Stimulated activated CD4-positive, alpha-beta T cell treated with anti-CD3 and anti-CD28 coated beads, TNF-alpha, amount 100 ng/mL, for 48 hours (primary cell): ENCODE measurements at places on chromosomes 2 and 18.

GRCh38 chr18:49588971-49589370 is 27.1 kb downstream of the LIPG start:
- DNase-seq = no peak

GRCh38 chr2:215831296-215831913 is 181.9 kb downstream of the MREG start:
- DNase-seq = no peak

DNA sequence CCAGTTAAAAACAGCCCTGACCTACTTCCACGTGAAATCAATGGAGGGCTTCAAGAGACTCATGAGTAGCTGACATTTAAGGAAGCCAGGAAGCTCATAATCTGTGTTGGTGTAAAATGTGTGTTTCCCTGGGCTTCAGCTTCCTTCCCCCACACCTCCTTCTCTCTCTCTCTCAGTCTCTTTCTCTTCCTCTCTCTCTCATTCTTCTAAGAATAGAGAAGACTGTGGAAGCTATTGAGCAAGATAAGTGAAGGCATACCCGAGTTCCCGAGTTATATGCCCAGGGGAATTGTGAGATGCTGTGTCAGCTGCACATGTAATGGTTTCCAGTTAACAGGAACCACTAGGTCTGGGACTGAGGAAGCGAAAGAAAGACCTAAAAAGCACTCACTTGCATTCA is 199.4 kb downstream of the NYAP2 start:
- DNase-seq = no peak

- DNase-seq = no peak
Observed at GRCh38 chr18:77762642-77763041, 513.0 kb downstream of the GALR1 start.

DNA sequence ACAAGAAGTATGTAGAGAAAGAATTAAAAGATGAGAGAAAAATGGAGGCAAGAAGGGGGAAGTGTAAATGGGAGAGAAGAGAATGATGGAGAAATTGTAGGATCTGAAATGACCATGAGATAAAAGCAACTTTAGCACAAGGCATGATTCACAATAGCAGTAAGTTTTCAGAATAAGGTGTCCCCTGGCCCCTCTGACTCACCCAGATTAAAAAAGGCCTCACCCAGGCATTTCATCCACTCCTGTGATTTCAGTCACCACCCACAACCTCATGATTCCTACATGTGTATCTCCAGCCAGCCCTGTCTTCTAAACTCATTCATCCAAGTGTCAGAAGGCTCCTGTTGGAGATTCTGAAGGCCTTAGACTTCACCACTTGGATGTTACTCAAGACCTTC is 56.6 kb downstream of the SP100 start:
- DNase-seq = peak; percentile 31
